GM19239 (cell line): ENCODE measurements at places on chromosomes 3 and 15.
A peak's percentile ranks its signal among the peaks of the same experiment; 100 is the strongest.

- no peak for DNase-seq
Measured at GRCh38 chr3:134710313-134710680, 59.5 kb upstream of the KY start.

DNA sequence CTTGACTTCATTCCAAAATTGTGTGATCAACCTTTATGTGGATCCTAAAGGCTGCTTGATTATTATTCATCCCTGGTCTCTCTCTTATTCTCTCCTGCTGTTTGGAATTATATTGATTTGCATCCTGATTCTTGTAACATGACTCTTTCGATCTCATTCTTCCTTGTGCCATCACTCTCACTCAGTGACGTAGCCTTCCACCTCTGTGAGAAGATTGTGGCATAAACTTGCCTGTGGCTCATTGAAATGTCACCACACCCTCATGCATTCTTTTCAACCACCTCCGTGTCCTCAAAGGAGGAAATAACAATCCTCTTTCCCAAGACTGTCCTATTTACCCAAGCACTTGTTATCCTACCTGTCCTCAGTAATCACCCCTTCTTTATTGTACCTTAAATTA is 41.3 kb upstream of the GCNT3 start:
- DNase-seq, result no peak

DNA sequence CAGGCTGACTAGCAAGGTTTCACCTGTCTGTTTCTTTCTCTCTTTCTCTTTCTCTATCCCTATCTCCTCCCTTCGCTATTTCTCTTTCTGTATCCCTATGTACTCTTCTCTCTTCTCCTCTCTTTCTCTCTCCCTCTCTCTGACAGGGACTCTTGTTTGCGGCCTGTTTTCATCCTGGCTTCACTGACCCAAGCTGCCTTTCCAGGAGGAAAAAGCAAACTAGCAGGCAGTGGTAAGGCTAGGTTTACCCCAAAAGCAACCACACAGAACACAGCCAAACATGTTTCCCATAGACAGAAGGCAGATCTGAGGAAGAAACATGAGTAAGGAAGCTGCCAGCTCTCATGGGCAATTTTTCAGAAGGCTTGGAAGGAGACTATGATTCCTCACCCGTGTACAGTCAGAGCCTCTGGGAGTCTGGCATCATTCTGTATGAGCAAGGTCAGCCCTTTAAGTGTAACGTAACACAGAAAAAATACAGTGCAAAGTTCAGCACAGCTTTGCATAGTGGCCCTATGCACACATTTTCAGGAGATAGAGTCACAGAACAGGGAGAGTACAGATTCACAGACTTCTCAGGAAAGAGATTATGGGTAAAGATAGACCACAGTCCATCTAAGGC is 61.0 kb downstream of the OCA2 start:
- no peak for DNase-seq

- DNase-seq, result peak; percentile 28
Measured at GRCh38 chr15:72783004-72783639, 436 bp downstream of the ADPGK start.

DNA sequence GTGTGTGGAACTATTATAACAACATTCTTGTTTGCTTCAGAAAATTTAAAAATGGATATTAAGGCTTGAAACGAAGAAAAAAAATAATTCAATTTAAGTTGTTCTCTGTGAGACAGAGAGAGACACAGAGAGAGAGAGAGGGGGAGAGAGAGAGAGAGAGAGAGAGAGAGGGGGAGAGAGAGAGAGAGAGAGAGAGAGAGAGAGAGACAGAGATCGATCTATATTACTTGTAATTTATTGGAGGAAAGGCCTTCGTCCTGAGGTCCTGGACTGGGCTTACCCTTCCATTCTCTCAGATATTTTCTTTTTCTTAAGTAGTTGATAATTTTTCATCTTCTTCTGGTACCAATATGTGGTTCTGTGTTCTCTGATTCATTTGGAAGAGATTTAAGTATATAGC is 25.9 kb downstream of the MFSD1 start:
- no peak for DNase-seq

GRCh38 chr15:98217356-98217755 is 256.9 kb downstream of the ARRDC4 start:
- DNase-seq, result no peak

- no peak for DNase-seq
Measured at GRCh38 chr15:70440416-70441138, 322.8 kb downstream of the UACA start.

DNA sequence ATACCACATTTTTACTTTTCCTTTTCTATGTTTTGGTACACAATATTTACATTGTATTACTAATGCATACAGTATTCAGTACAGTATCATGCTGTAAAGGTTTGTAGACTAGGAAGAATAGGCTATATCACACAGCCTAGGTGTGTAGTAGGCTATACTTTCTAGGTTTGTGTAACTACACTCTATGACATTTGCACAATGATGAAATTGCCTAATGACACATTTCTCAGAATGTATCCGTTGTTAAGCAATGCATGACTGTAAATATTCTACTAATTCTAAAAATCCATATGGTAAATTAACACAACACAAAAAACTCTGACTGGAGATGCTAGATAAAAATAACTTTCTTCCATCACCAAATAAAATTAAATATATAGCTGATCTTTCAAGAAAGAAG is 16.2 kb downstream of the NEDD4 start:
- DNase-seq, result no peak

DNA sequence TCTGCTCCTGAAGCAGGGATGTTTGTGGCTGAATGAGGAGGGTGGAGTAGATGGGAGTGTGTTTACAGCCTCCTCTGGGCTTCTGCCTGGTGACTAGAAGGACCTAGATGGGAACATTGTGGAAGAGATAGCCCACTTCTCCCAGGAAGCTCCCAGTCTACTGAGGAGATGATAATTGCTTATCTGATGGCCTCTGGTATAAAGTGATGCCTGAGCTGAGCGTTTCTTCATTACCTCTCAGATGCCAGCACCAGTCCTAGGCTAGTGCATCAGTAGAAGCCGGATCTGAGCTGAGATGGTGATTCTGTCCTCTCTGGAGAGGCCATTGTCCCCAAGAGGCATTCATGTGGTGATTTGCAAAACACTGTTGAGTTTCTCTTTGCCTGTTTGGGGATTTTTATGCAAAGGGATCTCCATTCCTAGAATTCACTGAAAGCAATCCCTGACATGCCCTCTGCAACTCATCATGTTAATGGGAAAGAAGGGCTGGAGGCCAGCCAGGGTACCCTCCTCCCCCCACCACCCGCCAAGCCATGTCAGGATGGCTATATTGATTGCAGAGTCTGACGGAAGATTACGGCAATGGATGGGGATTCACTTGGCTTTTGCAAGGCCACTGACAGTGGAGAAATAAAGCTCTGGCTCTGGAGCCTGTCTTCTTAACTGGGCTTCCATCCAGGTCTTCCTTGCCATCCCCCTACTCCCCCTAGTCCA is 166.4 kb upstream of the ROPN1 start:
- DNase-seq, result no peak

DNA sequence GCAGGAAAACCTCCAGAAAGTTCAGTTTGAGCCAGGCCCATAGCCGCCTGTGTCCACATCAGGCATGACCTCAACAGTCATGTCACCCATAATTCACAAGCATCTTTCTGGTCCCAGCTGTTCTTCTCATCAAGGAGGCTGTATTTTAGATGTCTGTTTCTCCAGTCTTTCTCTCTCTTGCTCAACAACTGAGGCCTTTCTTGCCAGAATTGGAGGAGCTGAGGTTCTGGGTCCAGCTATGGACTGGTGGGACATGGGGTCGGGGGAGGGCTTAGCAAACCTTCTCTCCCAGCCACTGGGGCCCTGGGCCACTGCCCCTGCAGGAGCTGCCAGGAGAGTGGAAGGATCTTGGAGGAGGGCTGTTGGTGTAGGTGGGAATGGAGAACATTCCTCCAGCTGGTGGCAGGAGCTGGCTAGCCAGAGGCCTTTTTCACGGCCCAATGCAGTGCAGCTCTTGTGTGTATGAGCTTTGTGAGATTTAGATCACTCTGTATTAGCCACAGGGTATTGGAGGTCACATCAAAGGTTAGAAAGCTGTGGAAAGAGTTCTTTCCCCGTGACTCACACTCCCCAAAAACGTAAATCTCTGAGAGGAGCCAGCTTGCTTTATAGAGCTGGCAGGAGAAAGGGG is 23.5 kb downstream of the MAGEF1 start:
- DNase-seq, result no peak

- DNase-seq, result no peak
Measured at GRCh38 chr15:51838270-51838669, 8.8 kb downstream of the TMOD3 start.

DNA sequence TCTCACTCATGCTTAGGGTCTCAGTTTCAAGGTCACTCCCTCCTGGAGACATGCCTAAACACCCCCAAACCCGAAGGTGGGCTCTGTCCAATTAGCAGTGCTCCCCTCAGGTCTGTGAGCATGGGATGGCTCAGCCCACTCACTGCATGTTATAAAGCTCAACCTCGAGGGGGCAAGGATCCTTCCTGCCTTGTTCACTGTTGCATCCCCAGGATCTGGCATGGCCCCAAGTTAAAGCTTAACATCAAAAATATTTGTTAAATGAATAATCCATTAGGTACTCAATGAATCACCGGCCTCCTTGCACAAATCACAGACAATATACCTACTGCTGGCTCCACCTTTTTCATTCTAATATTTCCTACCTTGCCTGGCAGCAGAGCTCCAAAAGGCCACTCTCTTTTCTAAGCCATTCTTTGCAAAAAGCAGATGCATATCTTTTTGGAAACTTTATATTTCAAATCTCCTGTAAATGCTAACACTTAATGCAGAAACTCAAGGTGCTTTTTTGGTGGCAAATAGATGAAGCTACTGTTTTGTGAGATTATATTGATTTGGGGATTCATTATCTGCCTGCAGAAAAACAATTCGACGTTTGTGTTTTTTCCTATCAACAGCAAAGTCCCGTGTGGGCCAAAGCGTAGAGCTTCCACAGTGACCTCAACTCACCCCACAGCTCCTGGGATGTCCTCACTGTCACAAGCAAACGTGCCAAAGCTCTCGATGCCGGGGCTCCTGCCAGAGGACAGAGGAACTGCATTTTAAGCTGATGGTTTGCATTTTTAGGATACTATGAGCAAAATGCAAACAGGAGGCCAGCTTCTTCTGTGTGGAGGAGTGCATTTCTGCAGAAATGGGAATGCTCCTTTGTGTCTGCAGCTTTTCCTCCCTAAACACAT is 35.4 kb downstream of the PCOLCE2 start:
- DNase-seq, result no peak

DNA sequence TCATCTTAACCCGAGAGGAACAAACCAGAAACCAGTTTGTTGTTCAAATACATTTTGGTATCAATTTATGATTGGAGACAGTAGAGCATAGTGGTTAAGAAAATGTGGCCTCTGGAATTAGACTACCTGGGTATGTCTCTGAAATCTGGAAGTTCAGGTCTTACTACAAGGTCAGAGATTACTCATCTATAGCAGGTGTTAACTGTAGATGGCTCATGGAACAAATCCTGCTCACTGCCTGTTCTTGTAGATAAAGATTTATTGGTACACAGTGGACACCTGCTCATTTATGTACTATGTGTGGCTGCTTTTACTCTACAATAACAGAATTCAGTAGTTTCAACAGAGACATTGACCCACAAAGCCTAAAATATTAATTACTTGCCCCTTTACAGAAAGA is 413.3 kb downstream of the CNTN6 start:
- no peak for DNase-seq

DNA sequence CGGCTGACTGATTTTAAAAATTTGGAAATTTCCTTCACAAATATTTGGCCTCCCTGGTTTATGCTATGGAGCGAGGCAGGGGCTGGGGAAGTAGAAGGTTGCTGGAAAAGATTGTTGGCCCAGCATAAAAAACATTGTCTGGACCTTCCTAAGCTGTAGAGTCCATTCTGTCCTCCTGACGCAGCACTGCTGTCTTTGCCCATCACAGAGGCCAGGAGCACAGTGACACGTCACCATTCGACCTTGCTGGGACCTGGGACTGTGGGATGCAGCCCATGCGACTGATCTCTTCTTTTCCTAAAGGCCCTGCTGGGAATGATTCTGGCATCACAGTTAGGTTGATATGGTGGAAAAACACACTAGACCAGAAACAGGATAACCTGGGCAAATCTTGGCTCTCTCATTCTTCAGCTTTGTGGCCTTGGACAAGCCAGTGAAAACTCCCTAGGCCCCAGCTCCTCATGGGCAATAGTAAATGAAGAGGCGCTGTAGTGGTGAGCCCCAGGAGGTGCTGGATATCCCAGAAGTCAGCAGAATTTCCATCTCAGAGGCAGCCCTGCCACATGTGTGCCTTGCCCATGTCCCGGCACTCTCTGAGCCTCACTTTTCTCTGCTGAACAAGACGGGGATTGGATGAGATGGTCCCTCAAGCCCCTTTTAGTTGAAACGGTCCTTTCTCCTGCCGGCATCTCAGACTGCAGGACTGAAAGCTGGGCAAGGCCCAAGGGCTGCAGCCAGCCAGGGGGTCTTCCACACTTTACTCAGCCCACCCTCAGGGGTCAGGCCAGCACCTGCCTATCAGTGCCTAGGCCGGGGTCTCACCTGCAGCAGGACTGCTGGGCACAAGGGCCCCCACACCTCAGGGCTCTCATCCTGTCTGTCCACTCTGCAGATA is 69.6 kb downstream of the SENP2 start:
- DNase-seq, result no peak

DNA sequence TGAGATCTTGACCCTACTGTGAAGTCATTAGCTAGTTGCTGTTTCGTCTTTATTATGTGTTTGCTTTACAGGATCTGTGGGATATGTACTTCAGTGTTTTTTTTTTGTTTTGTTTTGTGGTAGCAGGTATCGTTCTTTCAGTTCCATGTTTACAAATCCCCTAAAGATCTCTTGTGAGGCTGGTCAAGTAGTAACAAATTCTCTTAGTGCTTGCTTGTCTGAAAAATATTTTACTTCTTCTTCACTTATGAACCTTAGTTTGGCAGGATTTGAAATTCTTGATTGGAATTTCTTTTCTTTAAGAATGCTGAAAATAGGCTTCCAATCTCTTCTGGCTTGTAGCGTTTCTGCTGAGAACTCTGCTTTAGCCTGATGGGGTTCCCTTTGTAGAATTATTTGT is 235.8 kb upstream of the ALCAM start:
- DNase-seq, result no peak

- DNase-seq, result no peak
Measured at GRCh38 chr3:109784285-109784684, 446.9 kb upstream of the DPPA4 start.

DNA sequence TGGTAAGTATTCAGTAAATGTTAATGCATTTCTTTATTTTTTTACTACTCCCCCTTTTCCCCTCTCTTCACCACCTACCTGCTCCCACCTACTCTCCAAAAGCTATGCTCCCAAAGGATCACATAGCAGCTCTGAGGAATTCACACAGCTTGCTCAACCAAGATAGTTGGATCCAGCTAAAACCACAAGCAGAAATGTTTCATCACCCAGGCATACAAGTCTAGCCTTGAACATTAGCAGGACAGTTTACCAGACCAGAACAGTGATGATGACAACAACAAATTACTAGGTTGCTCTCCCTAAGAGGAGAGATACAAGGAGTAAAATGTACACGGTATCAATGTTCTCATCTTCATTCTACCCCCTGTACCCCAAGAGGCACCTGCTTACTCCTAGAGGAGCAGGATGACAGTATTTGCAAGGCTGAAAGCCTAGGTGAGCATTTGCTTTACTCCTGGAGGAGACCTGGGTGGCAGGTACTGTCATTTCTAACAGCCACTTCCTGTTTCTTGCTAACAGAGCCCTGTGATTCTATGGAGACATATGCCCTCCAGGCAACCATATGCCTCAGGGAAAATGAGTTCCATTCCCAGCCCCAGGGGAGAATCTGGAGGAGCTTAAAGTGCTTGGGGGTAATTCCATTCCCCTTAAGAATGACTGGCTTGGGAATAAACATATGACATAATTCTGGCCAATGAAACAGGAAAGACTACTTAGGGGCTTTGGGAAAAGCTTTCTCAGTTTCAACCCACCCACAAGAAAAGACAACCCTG is 237.5 kb downstream of the NTRK3 start:
- no peak for DNase-seq

GRCh38 chr3:172103724-172104123 is 64.3 kb downstream of the FNDC3B start:
- no peak for DNase-seq
